Stimulated activated CD8-positive, alpha-beta memory T cell treated with anti-CD3 and anti-CD28 coated beads, Interleukin-12 subunit alpha, Interleukin-12 subunit beta, amount 100 ng/mL, for 4 hours (primary cell): ENCODE measurements at places on chromosomes 6 and 20.

DNA sequence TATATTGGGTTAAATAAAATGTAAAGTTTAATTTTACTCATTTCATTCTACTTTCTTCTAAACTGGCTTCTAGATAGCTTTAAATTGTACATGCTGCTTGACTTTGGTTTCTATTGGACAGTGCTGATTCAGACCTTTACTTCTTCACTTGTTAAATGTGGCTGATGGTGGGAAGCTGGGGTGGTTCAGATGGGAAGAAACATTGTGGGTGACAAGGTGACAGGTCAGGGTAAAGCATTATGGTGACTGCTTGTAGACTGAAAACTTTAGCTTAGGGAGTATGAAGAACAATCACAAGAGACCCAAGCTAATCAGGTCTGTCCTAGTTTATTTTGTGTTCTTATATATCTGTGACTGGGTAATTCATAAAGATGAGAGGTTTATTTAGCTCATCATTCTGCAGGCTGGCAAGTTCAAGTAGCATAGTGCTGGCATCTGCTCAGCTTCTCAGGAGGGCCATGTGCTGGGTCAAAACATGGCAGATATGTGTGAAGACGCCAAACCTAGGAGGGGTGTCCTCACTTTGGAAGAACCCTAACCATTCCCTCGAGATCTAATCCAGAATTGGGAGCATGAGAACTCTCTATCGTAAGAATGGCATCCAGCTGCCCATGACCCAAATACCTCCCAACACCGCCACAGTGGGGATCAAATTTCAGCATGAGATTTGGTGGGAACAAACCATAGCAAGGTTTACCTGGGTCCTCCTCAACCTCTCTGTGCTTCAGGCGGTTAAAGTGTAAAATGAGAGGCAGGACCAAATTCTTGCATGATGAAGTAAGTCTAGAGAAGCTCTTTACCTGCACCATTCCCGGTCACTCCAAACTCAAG, 102.8 kb downstream of the FYN start:
- no peak for DNase-seq

DNA sequence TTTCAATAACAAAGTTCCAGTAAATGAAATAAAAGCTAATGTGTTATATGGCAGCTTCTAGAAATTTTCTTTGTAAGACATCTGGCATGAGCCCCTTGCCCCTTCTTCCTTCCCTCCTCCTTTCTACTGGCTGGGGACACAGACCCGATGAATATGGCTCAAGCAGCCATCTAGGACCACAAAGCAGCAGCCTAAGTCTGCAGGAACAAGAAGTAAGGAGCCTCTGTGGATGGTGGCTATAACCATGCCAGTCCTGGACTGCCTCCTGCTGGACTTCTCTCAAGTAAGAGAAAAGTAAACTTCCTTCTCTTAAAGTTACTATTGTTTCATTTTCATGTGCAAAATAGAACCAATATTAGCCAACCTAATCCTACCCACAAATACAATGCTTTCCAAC, 114.9 kb upstream of the DST start:
- DNase-seq: no peak

DNA sequence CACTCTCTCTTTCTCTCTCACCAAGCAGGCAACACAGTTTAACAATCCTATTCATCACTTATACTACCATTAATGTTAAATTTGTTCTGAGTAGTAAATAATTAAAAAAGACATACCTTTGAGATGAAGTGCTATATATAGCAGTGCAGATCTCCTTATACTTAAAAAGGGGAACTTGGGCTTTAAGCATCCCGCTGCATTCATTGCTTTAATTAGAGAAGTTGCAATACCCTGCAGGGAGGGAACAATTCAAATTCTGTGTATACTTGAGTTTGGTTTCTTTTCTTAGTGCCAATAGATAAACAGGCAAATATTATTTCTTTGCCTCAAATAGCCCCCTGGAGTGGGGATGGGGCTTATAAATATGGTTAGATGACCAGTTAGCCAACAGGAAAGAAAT, 10.8 kb upstream of the ZBTB24 start:
- DNase-seq: no peak

GRCh38 chr20:53833333-53834061, 236.9 kb downstream of the BCAS1 start:
- no peak for DNase-seq
